ENCODE measurements at places on chromosomes 1 and 21. TPM values are rescaled to one million over a fixed set of nuclear protein-coding genes. Genes with fewer than 3 reads are reported as not detected.

FLG gene
- total RNA-seq, result not detected

ACOT11 gene
- total RNA-seq, result 25.7 TPM

RNF19B gene
- 25.4 TPM for total RNA-seq

HSPA6 gene
- 0.28 TPM for total RNA-seq

SLC16A4 gene
- 32.7 TPM for total RNA-seq

BMP8B gene
- total RNA-seq, result 2.4 TPM

FCER1G gene
- total RNA-seq, result 1.3 TPM

GJA9 gene
- total RNA-seq, result 0.48 TPM

HSPA13 gene
- 24.9 TPM for total RNA-seq

TTC39A gene
- 10.4 TPM for total RNA-seq

MASP2 gene
- not detected for total RNA-seq

PTGFR gene
- not detected for total RNA-seq

HAO2 gene
- not detected for total RNA-seq

ANGPTL3 gene
- not detected for total RNA-seq

DNAJC28 gene
- total RNA-seq, result 1.3 TPM

TMCO4 gene
- 22.7 TPM for total RNA-seq

B3GALT5 gene
- 0.09 TPM for total RNA-seq

KRTAP6-1 gene
- not detected for total RNA-seq

C1orf53 gene
- 9.5 TPM for total RNA-seq

TNFRSF9 gene
- 1.3 TPM for total RNA-seq

PRELP gene
- not detected for total RNA-seq

PROK1 gene
- not detected for total RNA-seq

KANK4 gene
- total RNA-seq, result 2.0 TPM

FAF1 gene
- 105 TPM for total RNA-seq

RXRG gene
- not detected for total RNA-seq

ADAMTS5 gene
- not detected for total RNA-seq

SLC45A1 gene
- not detected for total RNA-seq

NLRP3 gene
- total RNA-seq, result not detected

ESRRG gene
- total RNA-seq, result not detected

DCST2 gene
- total RNA-seq, result 4.4 TPM

LIN28A gene
- total RNA-seq, result not detected

MAEL gene
- not detected for total RNA-seq

CHODL gene
- total RNA-seq, result 0.53 TPM

VHLL gene
- not detected for total RNA-seq

F5 gene
- total RNA-seq, result not detected

RUNX3 gene
- total RNA-seq, result not detected

OR2L2 gene
- 0.10 TPM for total RNA-seq

CD58 gene
- 15.9 TPM for total RNA-seq

UHMK1 gene
- 49.5 TPM for total RNA-seq

DMRTA2 gene
- not detected for total RNA-seq

SHISAL2A gene
- not detected for total RNA-seq

MPL gene
- total RNA-seq, result 0.76 TPM

All from PC-9 (cell line).